ENCODE measurements at places on chromosomes 3 and 15. TPM values are rescaled to one million over a fixed set of nuclear protein-coding genes. Genes with fewer than 3 reads are reported as not detected.

The STAC gene
- not detected for total RNA-seq

The TRPC1 gene
- total RNA-seq = 2.9 TPM

The PRR20G gene
- total RNA-seq = not detected

The GOLGA8T gene
- 0.77 TPM for total RNA-seq

The CCDC39 gene
- not detected for total RNA-seq

Measured in activated CD8-positive, alpha-beta memory T cell treated with anti-CD3 and anti-CD28 coated beads, Interleukin-2, amount 10 ng/mL, durations not matched to agents 7 days and 5 days (primary cell).